ENCODE measurements at places on chromosomes 1 and 21.

DNA sequence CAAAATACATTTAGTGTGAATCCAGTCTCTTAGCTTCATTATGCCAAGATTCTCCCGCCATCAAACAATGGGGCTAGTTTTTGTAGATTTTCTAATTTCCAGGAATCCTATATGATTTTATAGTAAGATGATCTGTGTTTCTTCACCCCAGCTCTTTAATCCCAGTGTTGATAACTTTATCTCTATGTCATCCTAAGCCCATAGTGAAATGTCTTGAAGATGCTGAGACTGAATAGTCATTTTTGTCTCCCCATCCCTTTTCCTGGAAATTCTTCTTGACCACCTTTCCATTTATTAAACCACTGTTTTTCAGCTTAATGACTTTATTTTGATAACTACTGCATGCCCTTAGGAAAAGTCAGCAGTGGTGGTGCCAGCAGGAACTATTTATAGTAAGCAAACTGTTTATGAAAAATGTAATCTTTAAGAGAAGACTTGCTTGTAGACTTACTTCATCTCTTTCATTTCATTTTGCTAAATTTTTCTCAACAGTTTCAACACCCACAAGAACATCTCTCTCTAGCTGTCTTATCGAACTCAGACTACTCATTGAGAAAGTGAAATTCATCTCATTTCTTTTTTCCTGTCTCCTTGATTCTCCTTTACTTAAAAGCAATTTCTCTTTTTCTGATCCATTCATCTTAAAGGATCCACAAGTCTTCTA lies 116.6 kb downstream of the NTMT2 start:
- no peak for DNase-seq

DNA sequence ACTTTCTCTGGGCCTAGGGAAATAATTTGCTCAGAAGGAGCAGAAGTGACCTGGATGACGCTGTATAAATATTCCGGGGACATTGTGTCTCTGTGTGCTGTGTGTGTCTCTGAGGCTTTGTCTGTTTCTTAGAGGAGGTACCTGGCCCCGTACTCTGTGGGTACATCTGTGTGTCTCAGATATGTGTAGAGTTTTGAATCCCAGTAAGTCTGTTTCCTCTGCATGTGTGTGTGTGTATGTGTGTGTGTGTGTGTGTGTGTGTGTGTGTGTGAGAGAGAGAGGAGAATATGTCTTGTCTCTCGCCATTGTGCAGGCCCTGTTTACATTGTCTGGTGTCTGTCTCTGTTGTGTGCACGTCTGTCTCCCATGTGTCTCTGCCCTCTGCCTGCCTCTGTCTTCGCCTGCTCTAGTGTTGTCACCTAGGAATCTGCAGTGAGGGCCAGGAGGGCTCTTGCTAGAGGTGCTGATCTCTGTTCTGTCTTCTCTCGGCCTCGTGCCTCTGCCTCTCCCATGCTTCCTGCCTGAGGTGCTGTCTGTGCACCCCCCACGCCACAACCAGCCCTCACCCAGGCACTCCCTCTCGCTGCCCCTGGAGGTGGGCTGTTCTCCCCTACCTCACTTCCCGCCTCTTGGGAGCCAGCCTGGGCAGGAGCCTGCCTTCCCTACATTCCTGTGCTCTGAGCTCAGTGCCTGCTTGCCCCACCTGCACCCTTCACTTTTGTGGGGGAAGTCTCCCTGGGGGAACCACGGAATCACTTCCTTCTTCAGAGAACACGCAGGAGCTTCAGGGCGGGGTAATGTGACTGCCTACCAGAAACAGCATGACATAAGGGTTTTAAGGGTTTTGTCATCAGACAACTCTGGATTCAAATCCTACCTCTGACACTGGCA lies 5.9 kb downstream of the MAP7D1 start:
- DNase-seq, result no peak

GRCh38 chr1:87134625-87135328 lies 193.9 kb upstream of the LMO4 start:
- DNase-seq, result no peak

- no peak for DNase-seq
Measured at GRCh38 chr21:16522548-16522947, 792.8 kb downstream of the USP25 start.

DNA sequence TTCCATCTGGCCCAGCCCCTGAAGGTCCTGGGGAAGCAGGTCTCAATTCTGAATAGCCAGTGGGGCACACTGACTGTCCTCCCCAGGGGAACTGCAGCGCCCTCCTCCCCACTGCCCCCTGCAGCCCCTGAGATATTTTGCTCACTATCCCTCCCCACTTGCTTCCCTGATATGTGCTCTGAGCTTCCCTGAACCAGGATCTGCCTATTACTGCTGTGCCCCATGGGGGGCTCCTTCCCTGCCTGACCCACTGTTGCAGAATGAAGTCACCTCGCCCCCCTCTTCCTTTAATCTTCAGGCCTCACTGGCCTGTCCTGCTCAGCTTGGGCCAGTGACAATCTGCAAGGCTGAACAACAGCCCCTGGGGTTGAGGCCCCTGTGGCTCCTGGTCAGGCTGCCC lies 89.8 kb downstream of the PTPRU start:
- DNase-seq, result no peak

- no peak for DNase-seq
Measured at GRCh38 chr1:89822109-89822962, 1.5 kb downstream of the LRRC8D start.

- peak; percentile 37 for DNase-seq
Measured at GRCh38 chr1:184755226-184756065, 788 bp upstream of the EDEM3 start.

- peak; percentile 80 for DNase-seq
Measured at GRCh38 chr1:225652729-225653462, at the start of gene ENAH. TSS of gene ENAH (minus strand) at chr1:225653123. CDS start at chr1:225652690, 433 bp downstream.

DNA sequence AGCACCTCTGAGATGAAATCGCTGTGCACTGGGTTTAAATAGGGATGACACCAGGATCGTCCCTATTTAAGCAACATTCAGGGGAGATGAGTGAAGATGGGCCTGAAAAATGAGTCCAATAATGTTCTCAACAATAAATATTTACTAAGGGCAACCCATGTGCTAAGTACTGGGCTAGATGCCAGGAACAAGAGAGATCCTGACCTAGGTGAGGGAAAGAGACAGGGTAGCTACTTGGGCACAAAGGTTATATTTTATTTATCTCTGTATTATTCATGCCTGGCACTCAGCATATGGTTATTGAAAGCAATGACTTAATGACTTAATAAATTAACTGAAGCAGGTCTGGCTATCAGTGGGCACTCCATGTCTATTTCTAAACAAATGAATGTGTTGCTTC lies 27.4 kb upstream of the AVPR1B start:
- DNase-seq, result peak; percentile 51

DNA sequence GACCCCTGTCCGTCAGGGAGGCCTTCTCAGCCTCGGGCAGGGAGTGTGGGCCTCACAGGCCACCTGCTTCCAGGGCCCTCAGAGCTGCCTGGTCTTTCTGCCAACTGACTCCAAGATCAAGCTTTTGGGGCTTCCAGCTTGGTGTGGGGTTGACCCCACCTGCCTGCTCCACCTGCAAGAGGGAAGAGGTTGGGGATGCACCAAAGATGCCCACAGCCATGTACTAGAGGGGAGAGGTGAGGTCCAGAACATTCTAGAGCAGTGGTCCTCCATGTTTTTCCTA lies 266.7 kb upstream of the VAMP3 start:
- DNase-seq, result no peak

GRCh38 chr1:42674214-42674613 lies 8.0 kb upstream of the YBX1 start:
- DNase-seq, result no peak

GRCh38 chr1:65421351-65422025 lies 1.0 kb downstream of the LEPR start:
- DNase-seq, result no peak

DNA sequence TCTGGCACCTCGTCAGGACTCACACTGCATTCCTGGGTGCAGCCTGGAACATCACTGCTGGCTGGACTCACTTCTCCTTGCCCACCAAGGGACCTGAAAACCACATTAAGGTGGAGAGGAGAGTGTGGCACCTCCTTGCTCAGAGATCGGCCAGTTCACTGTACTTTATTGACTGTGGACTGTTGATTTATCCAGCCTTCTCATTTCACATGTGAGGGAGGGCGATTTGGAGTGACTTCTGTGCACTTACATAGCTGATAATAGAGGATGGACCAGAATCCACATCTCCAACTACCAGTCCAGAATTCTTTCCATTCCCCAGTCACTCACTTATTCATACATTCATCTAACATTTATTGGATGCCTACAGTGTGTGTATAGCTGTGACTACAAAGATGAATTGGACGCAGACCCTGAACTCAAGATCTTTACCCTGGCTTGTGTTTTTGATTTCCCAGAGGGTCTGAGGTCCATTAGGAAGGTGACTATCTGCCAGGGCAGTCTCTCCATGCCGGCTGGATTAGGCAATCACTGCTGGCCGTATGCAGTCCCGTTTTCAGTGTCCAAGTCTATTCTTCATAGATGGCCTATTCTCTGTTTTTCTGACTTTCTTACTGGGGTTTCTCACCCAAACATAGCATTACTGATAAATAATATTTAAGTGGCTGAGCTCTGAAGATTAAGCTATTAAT lies 233.5 kb upstream of the SGIP1 start:
- DNase-seq, result no peak

DNA sequence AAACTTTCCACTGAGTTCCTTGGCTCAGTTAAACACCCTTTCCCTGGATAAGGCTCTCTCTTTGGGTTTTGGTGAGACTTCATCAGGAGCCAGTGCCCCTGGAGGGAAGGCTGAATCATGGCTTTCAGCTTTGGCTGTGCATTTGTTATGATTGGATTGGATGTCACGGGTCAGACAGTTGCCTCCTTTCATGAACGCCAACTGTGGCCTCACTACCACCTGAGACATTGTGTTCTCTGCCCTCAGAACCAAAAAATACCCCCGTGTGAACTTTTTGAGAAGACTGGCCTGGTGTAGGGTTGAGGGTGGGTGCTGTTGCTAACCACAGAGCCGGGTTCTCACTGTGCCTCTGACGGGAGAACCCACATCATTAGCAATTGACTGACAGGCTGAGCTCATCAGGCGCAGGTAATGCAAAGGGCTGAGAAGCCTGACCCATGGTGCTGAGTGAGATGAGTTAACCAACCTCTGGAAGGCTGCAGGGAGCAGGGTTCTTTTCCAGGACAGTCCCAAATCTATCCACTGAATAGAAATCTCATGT lies 65.6 kb downstream of the HHAT start:
- no peak for DNase-seq

- no peak for DNase-seq
Measured at GRCh38 chr1:207669528-207670009, 24.6 kb downstream of the CR1L start.

DNA sequence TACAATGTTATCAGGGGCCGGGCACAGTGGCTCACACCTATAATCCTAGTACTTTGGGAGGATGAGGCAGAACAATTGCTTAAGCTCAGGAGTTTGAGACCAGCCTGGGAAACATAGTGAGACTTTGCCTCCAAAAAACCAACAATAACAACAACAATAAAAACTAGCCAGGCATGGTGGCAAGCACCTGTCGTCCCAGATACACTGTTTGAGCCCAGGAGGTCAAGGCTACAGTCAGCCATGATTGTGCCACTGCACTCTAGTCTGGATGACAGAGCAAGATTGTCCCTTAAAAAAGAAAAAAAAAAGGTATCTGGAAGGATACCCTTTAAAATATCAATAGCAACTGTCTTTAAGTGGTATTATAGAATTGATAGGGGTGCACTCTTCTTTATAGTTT lies 16.1 kb downstream of the SORT1 start:
- DNase-seq, result no peak

- DNase-seq, result no peak
Measured at GRCh38 chr1:116544588-116545358, 26.1 kb downstream of the CD58 start.

GRCh38 chr1:27218736-27219135 lies 15.7 kb upstream of the WDTC1 start:
- peak; percentile 19 for DNase-seq

DNA sequence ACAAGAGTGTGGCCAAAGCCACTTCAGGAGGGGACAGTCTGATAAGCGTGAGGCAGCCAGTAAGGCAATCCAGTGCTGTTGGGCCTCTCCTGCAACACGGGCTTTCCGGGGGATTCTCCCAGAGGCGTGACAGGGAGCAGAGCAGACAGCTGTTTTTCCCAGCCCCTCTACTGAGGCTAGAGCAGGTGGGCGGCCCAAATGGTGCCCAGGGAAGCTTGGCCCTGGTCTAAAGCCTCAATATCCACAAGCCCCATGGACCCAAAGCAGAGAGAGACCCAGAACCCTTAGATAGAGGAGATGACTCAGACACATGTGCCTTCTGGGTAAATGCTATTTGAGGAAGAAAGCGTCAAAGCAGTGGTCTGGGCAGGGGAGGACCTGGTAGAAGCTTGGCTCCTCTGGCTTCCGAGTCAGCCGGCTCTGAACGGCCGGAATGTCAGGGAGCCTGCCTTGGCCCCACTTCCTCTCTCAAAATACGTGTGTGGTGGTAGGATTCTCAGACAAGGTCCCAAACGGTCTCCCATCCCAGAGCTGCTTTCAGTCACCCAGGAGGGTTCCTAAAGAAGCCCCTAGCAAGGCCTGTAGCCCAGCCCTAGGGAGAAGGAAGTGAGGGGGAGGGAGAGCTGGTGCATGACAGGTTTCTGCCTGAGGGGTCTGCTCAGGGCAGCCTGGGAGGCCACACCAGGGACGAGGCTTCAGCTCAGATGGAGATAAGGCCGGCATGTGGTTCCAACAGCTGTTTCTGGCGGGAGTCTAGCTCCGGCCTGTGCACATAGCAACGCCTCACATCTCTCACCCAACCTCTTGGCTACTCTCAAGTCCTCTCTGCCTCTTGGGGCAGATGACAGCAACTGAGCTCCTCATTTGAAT lies 28.8 kb downstream of the PIK3C2B start:
- DNase-seq, result no peak

DNA sequence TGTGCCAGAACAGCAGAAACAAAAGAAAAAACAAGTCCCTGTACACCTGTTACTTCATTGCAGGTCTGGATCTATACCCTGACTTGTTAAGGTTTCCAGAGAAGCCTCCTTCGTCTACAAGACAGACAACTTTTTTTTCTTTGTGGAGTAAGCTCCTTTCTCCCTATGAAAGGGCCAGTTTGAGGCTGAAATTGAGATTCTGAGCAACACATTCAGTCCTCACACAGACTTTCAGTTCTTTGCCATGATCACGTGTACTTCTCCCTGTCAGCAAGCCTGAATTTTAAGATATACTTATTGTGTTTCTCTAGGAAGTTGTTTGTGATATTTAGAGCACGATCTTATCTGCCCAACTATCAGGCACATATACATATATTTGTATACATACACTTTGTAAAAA lies 374.0 kb downstream of the NTNG1 start:
- no peak for DNase-seq

Measured in NCI-H1105 treated with DMSO at 0.1 percent for 48 hours (cell line).